ENCODE measurements at places on chromosomes 7 and 10. TPM values are rescaled to one million over a fixed set of nuclear protein-coding genes. Genes with fewer than 3 reads are reported as not detected.

PLAC9 gene
- not detected for total RNA-seq

GPR15LG gene
- total RNA-seq, result not detected

SH3PXD2A gene
- total RNA-seq, result 1.7 TPM

HOGA1 gene
- total RNA-seq, result 1.7 TPM

ARMC10 gene
- 36.4 TPM for total RNA-seq

CLRN3 gene
- not detected for total RNA-seq

IFIT1B gene
- not detected for total RNA-seq

CRYGN gene
- total RNA-seq, result not detected

ZNF425 gene
- total RNA-seq, result 1.7 TPM

CEP41 gene
- total RNA-seq, result 13.9 TPM

NKX6-2 gene
- total RNA-seq, result 0.46 TPM

PRLHR gene
- total RNA-seq, result not detected

SOSTDC1 gene
- not detected for total RNA-seq

SPDYE6 gene
- total RNA-seq, result not detected

KIFBP gene
- total RNA-seq, result 43.3 TPM

LRRC18 gene
- total RNA-seq, result not detected

PTN gene
- not detected for total RNA-seq

TEX36 gene
- not detected for total RNA-seq

ZNF775 gene
- total RNA-seq, result 5.2 TPM

RPP30 gene
- total RNA-seq, result 45.4 TPM

GIMAP2 gene
- not detected for total RNA-seq

COL26A1 gene
- 0.36 TPM for total RNA-seq

OR2A42 gene
- not detected for total RNA-seq

GIMAP6 gene
- total RNA-seq, result not detected

MAGI2 gene
- 0.40 TPM for total RNA-seq

CRHR2 gene
- not detected for total RNA-seq

SMNDC1 gene
- total RNA-seq, result 46.1 TPM

CPED1 gene
- not detected for total RNA-seq

EBLN1 gene
- not detected for total RNA-seq

TFEC gene
- not detected for total RNA-seq

FANK1 gene
- total RNA-seq, result 2.8 TPM

APBB1IP gene
- 6.8 TPM for total RNA-seq

HYAL4 gene
- not detected for total RNA-seq

BTRC gene
- 10.6 TPM for total RNA-seq

ARL5B gene
- 5.7 TPM for total RNA-seq

PDIA4 gene
- total RNA-seq, result 183 TPM

ENTPD1 gene
- total RNA-seq, result not detected
